ENCODE measurements at places on chromosomes 4 and X.

DNA sequence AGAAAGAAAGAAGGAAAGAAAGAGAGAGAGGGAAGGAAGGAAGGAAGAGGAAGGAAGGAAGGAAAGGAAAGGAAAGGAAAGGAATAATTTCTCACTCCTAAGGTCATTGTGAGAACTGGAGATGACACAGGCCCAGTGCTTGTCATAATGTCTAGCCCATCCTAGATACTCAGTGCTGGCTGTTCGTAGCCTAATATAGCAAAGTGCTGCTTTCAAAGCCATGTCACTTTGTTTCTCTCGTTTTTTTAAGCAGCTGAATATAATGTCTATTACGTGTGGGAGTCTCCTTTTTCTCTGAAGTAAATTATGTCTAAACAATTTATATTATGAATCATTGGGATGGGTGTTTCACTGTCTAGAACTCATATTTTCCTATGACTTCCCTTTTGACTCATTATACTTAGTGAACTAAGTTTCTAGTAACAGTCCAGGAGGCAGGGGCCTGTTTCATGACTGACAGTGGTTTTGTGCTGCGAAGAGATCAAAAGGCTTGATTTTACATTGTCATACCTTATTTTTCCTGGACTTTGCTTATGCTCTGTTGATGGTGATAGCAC is 327.0 kb upstream of the ZFP42 start:
- DNase-seq, result no peak

GRCh38 chr4:76950956-76951671 is 1.6 kb downstream of the SEPTIN11 start:
- no peak for DNase-seq

DNA sequence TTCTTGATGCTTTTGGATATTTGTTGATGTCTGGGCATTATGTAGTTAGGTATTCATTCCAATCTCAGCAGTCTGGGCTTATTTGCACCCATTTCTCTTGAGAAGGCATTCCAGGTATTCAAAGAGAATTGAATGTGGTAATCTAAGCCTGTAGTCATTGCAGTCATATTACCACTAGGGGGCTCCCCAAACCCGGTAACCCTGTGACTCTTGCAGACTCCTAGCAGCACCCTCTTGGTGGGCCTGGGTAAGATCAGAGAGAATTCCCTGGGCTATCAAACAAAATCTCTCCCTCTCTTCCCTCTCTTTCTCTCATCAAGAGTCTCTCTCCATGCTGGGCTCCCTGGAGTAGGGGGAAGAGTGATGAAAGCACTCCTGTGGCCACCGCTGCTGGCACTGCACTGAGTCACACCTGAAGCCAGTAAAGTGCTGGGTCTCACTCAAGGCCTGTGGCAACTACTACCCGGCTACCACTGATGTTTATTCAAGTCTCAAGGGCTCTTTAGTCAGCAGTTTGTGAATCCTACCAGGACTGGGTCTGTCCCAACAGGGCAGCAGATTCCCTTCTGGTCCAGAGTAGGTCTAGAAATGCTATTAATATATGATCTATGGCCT is 187.7 kb upstream of the NUDT10 start:
- no peak for DNase-seq

DNA sequence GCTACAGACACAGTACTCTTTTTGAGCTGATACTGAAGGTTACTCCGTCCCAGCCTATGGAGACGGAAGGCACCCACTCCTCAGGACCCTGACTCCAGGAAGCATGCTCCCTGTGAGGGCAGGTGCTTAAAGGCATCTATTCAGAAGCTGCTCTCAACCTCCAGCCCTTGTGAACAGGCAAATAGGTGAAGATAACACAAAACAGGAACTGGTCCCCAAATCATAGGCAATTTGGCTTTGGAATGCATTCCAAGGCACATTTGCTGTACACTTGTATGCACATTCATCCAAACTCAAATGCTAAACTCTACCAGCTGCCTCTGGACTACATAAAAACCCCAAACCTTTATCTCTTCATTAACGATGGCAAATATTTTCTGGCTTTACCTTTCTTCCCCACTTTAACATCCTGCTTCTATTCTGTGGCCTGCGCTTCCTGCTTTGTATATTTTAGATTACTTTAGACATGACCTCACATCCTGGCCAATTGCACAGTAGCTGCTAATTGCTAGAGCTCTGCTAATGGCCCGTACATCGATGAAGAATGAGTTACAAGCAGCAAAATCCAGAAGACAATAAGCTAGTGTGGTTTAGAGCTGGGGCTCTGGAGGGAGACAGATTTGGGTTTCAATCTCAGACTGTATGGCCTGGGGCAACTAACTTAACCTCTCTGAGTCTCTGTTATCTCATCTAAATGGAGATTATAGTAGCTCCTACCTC is 3.2 kb downstream of the SEL1L3 start:
- DNase-seq, result no peak

- DNase-seq, result no peak
These were observed 235.2 kb downstream of the DTHD1 start for GRCh38 chr4:36516522-36517095.

DNA sequence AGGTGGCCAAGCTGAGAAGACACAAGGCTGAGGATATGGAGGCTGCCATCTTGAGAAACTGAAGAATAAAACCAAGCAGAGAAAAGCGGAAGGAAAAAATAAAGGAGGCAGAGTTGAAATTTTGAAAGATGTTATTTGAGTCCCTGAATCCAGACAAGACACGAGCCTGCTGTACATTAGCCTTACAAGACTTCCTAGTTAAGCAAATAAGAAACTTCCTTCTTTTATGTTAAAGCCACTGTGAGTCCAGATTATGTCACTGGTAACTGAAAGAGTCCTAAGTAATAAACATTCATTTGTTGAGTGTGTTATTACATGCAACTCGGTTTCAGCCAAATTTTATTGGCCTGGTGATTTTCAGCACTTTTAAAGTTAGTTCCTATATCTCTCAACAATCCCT is 30.4 kb downstream of the DRD5 start:
- DNase-seq, result no peak

DNA sequence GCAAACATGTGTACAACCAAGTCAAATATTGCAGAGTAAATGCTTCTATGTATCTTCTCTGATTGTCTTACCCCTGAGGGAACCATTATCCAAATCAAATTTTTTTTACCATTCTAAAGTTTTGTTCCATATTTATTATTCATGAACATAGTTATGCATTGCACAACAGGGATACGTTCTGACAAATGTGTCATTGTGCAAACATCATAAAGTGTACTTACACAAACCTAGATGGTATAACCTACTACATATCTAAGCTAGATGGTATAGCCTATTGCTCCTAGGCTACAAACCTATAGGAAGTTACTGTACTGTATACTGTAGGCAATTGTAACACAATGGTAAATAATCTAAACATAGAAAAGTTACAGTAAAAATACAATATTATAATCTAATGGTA is 23.4 kb downstream of the BEX3 start:
- DNase-seq, result no peak

Data from stimulated activated CD4-positive, alpha-beta T cell treated with anti-CD3 and anti-CD28 coated beads, TNF-alpha, amount 100 ng/mL, for 4 hours (primary cell).